ENCODE measurements at places on chromosomes 12 and 14.

DNA sequence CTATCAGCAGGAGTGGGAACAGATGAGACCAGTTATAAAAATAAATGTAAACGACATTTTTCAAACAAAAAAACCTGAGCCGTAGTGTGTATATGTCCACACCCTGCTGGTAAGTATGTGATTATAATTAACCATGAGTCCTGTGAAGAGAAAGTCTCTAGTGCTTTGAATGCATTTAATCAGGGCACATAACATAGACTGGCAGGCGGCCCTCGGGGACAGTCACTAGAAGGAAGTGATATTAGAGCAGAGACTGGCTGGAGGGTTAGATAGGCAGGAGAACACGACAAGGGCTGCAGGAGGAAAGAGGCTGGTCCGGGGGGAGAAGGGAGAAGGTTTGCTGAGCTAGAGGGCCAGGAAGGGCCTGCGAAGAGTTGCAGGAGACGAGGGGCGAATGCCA, 23.8 kb upstream of the ELK3 start:
- no peak for DNase-seq

DNA sequence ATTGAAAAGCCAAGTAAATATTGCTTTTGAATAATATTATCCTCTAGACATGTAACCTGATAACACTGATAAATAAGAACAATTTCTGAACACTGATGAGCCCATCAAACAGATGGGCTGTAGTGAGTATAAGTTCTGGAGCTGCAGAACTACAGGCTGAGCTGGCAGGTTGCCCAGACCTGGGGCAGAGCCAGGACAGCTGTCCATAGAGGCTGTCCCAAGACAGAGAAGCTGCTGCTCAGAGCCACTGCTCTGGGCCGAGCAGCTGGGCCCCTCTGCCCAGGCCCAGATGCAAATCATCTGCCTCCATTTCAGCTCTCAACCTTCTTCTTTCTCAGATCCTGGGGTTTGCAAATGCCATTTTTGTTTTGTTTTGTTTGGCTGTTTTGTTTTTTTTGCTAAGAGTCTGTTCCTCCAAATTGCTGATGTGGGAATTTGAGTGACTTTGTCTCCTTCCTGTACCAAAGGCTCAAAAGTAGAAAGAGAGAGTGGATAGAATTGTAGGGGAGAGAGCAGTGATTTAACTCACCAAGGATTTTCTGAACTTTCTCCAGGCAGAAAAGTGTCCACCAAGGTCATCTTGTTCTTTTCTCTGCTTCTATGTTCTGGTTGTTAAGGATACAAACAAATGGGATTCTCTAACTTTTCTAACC, 4.0 kb upstream of the TESPA1 start:
- no peak for DNase-seq

GRCh38 chr12:82359115-82359478, 768 bp downstream of the METTL25 start:
- no peak for DNase-seq

- no peak for DNase-seq
These were observed 104.0 kb downstream of the CALM1 start for GRCh38 chr14:90500665-90501370.

DNA sequence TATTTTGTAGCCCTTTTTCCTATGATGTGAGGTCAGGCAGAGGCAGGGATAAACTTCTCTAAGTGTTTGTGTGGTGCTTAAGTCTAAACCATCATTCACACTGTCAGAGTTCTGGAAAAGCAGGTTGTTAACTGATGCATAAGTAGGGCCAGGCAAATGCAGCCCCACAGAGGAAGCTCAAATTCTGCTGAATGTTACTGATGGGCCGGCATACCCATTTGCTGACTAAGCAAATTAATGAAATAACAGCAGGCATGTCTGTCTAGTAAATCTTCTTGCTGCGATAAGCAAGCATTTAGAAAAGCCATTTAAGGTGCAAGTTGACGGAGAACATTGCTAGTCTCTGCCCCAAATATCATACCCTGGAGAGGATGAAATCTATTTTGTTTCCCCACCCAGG, 523.2 kb upstream of the CCDC196 start:
- no peak for DNase-seq

DNA sequence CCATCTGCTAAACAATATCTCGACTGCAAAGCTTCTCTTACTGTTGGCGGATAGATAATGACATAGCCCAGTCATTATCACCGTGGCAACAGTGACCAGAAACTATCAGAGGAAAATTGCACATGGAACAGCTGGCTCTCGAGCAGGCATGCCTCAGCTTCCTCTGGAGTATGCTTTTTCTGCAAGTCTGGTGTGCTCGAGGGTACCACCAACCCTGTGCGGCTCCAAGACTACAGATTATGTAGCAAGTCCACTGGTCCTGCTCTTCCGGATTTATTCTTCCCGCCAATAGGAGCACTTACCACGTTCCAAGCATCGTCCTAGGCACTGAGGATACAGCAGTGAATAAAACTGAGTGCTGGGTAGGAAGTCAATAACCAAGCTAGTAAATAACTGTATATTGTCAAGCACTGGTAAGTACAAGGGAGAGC, 1.4 kb upstream of the GLRX5 start:
- no peak for DNase-seq

DNA sequence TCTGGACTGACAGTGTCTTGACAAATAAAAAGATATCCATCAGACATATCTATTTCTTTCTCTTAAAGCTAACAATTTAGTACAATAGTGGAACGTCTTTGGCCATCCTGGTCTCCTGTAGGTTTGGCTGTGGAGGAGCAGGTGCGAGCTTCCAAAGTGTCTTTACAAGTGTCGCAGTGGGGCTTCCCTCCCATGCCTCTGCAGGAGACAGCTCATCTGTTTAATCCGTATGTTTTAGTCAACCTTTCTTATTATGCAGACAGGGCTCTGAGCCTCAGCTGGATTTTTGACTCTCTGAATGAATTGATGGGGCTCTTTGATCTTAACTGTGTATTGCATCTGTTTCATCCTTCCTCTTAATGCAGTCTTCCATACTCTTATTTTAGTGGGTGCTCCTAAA, 57.5 kb downstream of the RMST start:
- DNase-seq: no peak

DNA sequence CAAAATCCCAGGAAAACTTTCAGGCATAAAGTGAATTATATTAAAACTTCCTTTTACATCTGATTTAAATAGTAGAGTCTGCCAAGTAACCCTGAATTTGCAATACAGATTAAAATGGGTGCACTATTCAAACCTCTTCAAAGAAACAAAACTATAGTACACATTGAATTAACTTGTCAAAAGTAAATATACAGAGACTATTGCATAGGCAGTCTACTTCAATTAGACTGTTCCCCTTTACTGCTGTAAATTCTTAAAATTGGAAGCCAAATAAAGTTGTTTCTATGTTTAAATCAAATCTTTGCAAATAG, 7.1 kb downstream of the KRAS start:
- DNase-seq: no peak

- DNase-seq: no peak
These were observed 11.5 kb downstream of the NKX2-1 start for GRCh38 chr14:36508418-36509068.

- DNase-seq: no peak
These were observed 219.8 kb downstream of the PTPRO start for GRCh38 chr12:15541996-15542631.

- no peak for DNase-seq
These were observed 141.0 kb upstream of the LMNTD1 start for GRCh38 chr12:25694072-25694471.

GRCh38 chr12:30753751-30754382, 884 bp downstream of the CAPRIN2 start:
- DNase-seq: no peak

DNA sequence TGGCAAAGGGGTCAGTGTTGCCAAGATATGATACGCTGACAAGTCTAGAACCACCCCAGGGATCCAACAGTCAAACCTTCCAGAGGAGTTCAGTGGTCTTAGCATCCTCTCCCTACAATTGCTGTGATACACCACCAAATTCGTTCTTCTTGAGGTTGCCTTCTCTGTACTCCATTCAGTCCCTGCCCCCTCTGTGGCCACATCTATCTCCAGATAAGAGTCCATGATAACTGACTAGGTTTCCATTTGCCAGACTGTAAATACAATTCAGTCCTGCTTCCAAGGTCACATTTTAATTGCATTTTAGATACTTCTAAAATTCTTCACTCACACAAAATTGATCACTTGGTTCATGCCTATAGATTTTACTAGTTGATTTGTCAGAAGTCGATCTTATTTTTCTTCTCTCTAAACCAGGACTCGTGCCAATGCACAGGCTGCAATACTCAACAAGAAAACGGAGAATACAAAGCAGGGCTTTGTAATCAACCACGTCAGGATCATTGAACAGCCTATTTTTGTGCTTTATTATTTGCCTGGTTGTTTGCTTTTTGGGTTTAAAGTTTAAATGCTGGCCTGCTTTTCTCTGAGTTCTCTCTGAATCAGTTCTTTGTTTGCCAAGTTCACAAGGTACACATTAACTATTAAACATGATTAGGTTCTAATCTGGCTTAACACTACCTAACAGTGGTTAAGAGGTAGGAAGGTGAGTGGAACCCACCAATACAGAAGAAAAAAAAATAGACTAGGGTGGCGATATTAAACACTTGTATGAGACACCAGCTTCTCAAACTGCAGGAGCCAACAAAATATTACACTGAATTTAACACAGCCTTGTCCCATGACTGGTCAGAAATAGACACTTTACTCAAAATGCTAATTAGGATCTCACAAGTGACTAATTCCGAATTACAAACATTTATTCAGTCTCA, 5.3 kb upstream of the TSPAN8 start:
- DNase-seq: no peak

DNA sequence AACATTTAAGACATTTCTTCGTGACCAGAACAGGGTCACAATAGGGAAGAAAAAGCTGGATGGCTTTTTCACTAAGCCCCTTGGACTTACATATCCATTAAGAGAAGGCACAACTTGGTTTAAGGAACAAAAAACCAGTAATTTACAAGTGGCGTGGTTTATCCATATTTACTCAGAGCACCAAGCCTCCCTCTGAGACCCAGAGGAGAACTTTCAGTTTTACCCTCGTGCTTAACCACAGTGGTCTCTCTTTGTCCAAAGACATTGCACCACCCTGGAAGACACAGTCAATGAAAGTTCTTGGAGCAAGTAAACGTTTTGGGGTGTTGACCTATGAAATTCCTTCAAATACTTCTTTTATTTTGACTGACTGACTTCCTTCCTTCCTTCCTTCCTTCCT, 52.5 kb downstream of the SSPN start:
- DNase-seq: no peak

DNA sequence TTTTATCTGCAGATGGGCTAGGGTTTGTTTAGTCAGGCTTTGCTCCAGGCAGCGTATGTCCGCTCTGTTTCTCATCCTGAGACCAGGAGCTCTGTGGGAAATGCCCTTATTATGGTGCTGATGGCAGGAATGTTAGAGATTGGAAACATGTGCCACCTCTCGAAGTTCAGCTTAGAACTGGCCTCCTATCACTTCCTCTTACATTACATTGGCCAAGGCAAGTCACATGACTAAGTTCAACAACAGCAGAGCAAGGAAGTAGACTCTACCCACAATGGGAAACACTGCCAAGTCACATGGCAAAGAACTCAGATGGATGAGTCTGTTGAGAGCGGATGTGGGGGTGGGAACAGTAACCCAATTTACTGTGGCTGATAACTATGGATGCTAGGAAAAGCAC, 161.9 kb upstream of the WSCD2 start:
- DNase-seq: no peak
